ENCODE measurements at places on chromosomes 5 and 9. TPM values are rescaled to one million over a fixed set of nuclear protein-coding genes. Genes with fewer than 3 reads are reported as not detected.

- DNase-seq, result peak; percentile 56
Measured at GRCh38 chr9:129990269-129991010, 52.5 kb downstream of the FNBP1 start.

- DNase-seq, result no peak
Measured at GRCh38 chr5:152568016-152568415, 162.9 kb upstream of the NMUR2 start.

FAT2 gene
- total RNA-seq, result not detected

GRCh38 chr5:58921159-58921558 lies 338.3 kb downstream of the RAB3C start:
- DNase-seq, result no peak

SSBP2 gene
- total RNA-seq, result 22.4 TPM

DNA sequence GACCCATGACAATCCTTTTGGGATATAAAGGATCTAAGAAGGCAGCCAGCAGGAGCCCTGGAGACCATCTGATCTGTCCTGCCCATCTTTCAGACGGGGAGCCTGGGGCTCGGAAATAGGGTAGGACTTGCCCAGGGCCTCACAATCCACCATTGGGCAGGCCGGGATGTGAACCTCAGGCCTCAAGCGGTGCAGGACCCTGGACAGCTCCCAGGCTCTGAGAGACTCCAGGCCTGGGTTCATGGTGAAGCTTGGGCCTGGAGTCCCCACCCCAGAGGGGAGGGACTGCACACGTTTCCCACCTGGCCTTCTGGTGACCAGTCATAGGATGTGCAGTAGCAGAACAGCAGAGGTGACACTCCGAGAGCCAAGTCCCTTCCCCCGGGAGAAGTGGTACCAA lies 36.6 kb upstream of the RAPGEF1 start:
- no peak for DNase-seq

DNA sequence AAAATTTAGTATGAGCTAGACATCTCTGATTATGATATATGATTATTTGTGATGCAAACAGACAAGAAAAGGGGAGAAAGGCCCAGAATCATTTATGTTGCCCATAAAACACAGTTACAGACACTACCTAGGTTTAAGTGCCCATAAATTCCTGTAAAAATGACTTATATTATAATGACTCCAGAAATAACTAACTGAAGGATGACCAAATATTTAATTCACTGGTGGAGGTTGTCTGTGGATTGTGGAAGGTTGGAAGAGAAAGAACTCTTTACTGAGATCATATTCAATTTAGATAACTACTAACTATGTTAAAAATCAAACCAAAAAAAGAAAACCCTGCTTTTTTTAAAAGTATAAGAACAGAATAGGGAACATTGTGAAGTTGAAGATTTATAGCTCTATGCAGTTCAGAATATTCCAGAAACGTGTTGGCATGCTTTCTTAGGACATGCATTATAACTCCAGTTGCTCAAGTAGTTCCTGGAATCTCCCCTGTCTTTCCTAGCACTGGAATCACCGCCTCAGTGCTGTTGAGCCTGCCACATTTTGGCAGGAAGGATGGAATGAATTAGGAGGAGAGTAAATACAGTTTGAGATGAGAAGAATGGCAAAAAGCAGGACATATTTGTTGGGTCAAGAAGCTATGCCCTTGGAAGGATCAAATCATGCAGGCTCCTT lies 72.0 kb upstream of the PAPPA start:
- no peak for DNase-seq

GRCh38 chr9:91915524-91916263 lies 34.3 kb downstream of the ROR2 start:
- DNase-seq, result no peak
